ENCODE measurements at places on chromosomes 5 and 9.

GRCh38 chr5:11803436-11803835 lies 100.8 kb downstream of the CTNND2 start:
- DNase-seq: no peak

GRCh38 chr5:173191015-173191414 lies 44.0 kb downstream of the NKX2-5 start:
- no peak for DNase-seq

GRCh38 chr9:124880501-124880900 lies 18.6 kb downstream of the ARPC5L start:
- DNase-seq: no peak

DNA sequence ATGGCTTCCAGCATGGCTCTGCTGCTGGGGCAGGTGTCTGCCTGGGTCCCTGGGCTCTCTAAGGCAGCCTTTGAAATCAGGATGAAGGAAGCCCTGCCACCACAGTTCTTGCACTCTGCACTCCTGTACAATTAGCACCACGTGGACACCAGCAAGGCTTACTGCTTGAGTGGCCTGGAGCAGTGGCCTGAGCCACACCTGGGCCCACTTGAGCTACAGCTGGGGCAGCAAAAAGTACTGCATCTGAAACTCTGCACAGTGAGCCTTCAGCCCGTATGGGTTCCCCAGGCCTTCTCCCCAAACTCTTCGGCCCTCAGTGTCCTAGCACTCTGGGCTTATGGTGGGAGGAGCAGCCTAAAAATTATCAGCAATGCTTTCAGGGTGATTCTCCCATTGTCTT lies 8.0 kb upstream of the INIP start:
- no peak for DNase-seq

DNA sequence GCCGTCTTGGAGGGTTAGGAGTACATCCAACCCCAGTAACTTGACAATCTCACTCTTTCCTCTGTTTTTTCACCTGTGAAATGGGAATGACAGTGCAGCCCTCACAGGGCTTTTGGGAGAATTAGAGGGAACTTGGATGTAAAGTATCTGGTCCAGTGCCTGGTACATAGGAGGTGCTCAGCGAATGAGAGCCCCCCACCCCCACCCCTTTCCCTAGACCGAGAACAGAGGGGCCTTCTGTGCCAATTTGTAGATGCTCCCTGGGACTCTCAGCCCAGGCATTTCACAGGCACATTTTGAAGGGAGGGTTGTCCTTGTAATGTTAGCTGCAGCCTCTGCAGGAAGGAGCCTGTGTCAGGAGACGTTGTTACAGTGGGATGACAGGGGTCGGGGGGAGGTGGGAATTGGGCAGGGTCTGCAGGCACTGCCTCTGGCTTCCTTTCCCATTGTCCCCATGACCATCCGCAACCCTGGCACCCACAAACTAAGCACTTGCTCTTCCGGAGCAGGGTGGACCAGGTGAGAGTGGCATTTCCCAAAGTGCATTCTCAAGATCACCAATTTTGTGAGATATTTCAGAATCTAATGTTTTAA lies 47.0 kb downstream of the AMBP start:
- DNase-seq: no peak

DNA sequence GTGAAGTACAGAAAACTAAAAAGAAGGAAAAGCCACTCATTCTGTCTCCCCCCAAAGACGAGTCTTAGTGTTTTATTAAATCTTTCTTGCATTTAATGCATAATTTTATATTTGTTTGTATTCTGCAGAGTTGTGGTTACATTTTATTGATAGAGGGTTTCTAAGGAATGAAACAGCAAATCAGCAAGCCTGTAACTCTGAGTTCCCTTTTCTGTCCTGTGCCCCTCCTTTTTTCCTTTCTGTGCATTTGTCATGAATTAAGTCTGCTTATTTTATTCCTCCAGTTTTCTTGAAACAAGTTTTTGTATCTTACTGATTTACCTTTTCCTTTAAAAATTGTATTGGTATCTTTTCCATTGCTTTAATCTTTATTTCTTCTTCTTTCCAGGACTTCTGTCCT lies 132.8 kb downstream of the MUSK start:
- no peak for DNase-seq

DNA sequence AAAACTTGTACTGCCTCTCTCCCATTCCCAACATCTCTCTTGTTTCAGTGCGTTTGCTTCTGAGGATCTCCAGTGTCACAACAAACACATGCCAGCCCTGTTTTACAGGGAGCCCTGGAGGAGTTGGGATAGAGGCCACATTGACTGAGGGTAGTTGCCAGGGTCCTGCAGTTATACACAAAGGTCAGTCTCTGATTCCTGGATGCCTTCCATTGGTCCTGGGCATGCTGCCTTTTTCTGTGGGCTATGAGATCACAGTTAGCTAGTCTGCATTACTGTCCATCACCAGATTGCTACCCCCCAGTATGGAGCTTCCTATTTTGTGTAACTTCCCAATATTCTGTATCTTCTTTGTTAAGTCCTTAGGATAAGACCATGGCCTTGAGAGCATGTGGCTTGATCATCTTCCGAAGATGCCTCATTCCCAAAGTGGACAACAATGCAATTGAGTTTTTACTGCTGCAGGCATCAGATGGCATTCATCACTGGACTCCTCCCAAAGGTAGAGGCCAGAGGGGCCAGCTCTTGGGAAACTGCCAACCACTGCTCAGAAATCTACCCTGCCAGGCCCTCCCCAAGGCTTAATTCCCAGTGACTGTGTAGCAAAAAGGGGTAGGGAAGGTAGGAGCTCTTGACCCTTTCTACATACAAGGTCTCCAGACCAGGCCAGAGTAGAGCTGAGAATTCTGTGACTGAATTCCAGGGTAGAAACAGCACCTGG lies 9.5 kb downstream of the NUDT2 start:
- no peak for DNase-seq

DNA sequence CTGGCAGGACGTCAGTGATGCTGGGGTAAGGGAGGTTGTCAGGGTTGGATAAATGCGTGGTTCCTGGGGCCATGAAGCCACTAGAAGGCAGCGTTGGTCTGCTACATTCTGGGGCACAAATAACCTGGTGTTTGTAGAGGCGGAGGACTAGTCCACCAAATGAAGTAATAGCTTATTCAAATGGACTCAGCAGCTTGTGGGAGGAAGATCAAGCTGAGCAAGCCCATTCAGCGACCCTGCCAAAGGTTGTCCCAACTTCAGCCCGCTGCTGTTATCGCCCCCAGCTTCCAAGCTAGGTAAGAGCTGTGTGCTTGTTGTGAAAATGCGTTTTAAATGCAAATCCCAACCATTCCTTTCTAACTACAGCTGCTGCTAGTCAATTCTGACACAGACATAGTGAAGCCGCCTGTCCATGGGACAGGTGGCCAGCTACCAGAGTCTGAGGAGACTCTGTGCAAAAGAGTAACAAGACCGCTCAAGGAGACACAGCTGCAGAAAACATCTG lies 7.6 kb upstream of the FAM240B start:
- peak; percentile 31 for DNase-seq

DNA sequence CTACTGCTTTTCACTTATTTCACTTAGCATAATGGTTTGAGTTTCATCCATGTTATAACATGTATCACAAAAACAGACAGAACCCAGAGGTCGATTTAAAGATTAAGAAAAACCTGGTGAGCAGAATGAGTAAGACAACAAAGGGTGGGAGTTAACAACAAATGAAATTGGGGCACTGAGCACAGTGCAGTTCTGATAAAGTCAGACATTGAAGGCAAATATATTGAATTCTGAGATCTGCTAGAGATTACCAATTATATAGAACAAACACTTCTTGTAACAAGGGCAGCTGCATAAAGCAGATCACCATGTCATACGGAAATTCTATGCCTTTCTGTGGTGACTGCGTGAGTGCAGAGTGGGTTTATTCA lies 517.3 kb upstream of the RORB start:
- DNase-seq: no peak

DNA sequence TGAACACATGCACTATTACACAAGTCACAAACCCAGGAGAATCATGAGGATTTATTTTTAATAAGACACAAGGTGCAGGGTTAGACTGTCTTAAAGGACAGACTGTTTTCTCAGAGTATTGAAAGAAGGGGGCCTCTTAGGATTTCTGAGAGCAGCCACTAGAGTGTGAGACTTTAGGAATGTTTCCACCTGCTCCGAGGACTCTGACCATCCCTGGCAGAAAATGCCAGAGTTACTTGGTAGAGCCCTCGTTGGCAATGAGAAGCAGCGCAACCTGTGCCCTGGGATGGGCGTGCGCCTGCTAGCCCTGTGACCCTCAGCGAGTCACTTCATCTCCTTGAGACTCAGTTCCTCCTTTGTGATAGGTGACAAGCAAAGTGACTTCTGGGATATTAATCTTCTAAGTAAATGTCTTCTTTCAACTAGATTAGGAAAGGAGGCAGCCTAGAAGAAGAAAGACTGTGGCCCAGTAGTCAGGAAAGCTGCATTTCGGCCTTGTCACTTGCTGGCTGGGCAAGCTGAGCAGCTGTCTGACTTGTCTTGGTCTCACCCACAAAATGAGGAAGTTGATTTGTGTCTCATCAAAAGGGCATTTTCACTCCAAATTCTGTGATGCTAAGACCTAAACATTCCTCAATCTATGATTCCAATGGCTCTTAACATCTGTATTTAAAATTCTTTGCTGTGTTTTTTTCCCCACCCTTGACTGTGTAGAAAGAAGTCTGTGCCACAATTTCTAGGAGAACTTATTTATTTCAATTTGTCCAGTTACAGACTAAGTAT lies 60.5 kb downstream of the PTCD2 start:
- DNase-seq: no peak

- DNase-seq: no peak
Measured at GRCh38 chr5:88836195-88836838, 46.7 kb downstream of the MEF2C start.

- peak; percentile 54 for DNase-seq
Measured at GRCh38 chr9:124264823-124265233, 7.1 kb downstream of the NEK6 start.

DNA sequence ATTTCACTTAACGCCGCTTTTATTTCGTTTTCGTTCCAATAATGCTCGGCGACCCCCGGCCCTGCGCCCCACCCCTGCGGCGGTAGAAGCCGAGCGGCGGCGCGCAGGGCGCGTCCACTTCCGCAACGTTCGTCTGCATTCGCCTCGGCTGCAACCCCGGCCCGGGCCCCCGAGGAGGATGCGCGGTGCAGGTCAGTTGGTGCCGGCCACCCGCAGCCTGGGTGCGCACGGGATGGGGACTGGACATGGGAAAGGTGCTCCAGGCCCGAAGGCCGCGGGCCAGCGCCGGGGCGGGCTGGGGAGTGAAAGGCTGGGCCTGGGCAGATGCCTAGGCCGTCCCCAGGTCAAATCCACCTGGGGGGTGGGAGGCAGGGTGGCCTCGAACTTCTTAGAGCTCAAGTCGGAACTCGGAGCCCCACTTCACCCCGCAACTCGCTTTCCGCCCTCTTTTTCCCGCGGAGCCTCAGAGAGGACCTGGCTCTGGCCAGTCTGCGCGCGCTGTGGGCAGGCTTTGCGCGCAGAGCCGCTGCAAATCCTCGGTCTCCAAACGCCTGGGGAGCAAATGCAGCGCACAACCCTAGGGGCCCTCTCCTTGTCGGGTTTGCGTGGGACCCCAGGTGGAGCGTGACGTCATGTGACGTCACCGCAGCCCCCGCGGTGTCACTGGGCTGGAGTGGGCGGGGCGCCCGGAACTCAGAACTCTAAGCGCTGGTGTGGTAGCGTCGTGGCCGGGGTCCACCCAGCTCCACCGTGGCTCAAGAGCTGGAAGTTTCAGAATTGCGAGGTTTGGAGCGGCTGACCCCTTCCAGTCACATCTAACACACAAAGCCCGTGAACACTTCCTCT lies 3.3 kb downstream of the TLX3 start:
- no peak for DNase-seq

DNA sequence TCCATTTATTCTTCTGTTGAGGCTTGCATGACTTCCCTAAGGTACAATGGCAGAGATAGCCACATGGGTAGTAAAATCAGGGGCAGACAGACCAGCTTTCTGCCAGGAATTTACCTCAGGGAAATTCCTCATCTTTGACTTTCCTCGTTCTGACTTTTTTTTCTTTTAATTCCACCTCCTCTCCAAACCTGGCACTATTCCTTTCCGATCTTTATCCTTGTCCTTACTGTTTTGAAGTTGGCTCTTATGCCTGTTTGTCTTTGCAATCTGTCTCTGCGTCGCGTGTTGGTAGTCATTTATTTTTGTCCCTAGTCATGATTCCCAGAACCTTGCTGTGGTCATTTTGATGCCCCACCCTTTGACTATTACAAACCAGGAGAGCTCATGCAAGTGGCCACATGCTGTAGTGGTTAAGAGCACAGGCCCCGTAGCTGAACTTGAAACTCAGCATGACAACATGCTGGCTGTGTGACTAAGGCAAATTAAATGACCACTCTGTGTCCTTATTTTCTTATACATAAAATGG lies 19.0 kb downstream of the TMC1 start:
- DNase-seq: no peak

DNA sequence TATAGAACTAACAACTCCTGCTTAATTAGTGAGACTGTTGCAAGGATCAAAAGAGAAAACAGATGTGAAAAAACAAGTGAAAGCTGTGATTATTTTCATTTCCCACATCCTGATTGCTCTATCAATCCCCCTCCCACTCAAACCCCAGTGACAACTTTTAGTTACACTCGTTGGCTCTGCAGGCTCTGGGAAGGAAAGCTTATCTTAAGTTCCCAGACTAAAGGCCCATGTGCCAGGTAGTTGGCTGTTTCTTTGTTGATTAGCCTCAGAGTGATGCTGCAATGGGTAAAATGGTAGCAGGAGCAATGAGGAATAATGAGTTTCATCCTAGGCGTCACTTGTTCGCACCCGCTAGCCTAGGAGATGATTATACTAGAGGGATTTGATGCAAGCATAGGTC lies 133.3 kb upstream of the IFNE start:
- DNase-seq: no peak

DNA sequence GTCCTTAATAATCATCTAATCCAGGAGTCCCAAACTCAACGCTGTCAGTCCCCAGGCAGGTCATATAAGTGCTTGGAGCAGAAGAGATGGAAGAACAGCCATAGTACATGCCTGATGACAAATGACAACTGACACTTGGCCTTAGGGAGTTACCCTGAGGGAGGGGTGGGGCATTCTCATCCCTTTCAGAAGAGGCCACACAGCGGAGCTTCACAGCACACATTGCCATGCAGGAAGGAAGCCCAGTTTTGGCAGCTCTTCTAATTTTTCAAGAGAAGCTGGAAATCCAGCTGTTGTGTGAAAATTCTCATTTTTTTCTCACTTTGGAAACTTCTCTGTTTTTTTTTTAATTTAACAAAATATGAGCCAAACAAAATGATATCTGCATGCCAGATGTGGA lies 89.0 kb downstream of the ASTN2 start:
- no peak for DNase-seq

DNA sequence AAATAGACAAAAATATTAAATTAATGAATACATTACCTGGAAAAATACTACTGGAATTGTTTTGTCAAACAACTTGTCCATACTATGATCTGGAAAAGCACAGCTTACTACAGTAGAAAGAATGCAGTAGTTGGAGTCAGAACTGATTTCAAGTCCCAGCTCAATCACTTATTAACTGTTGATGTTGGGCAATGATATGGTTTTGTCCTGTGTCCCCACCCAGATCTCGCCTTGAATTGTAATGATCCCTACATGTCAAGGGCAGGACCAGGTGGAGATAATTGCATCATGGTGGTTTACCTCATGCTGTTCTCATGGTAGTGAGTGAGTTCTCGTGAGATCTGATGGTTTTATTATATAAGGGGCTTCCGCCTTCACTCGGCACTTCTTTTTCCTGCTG lies 247.5 kb downstream of the CD180 start:
- DNase-seq: no peak

All from transverse colon (tissue), 4 donors.